ENCODE measurements at places on chromosomes 2 and 18.

DNA sequence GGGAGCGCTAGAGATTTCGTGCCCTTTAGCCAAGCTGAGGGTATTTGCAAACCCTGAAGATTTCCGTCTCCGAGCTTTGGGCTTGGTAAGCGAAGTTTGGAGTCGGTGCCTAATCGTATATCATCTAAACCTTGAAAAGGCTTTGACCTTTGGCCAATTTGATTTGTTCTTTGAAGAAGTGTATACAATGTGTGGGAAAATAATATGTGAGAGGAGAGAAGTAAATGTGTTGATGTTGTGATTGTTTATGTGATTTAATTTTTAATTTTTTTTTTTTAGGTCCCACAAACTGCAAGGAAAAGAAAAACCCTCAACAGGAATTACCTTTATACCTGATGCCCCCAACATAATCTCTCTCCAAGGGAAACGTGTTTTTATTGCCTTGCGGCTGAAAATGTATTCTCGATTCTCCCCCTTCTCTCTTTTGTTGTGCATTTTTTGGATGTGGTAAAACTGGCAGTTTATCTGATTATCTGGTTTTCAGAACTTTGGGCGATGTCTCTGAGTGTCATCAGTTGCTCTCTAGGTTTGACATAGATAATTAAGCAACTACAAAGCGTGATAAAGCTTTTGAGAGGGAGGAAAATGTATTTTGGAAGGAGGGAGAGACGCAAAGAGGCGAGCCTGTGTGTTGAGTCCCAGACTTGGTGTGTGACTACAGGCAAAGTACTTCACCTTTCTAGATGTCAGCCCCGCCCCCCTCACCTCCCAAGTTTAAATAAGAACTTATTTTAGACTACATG is 912 bp upstream of the FBXO11 start:
- no peak for DNase-seq

- no peak for DNase-seq
Measured at GRCh38 chr2:107392241-107392704, 434.4 kb upstream of the RGPD4 start.

- no peak for DNase-seq
Measured at GRCh38 chr2:196984903-196985302, 58.4 kb upstream of the PGAP1 start.

GRCh38 chr2:85915606-85916303 is 27.0 kb upstream of the ST3GAL5 start:
- DNase-seq = no peak

DNA sequence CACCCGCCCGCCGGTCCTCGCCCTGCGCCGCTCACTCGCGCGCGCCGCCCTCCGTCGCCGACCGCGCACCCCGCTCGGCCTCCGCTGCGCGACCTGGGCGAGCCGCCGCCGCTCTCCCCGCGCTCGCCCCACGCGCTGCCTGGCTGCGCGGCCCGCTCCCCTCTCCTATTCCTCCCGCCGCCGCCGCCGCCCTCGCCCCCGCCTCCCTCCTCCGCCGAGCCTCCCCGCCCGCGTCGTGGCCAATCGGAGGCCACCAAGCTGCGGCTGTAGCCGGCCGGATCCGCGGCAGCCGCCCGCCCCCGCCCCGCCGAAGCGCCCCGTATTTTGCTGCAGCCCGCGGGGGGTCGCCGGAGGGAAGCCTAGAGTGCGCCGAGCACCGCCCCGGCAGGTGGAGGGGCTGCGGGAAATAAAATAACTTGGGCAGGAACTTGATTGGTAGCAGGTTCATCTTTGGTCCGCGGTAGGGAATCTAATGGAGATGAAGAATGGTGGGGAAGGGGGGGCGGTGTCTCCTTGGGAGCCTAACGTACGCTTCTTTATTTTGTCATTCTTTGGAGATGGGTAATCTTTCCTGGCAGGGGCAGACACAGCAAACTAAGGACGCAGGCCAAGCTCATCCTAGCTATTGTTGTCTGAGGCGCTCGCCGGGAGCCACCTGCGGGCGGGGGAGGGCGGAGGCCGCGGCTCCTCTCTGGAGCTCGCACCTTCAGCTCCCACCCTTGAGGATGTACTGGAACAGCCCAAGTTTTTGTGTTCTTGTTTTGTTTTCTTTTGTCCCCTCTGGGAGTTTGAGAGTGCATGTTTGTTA is 1.1 kb upstream of the CDH2 start:
- DNase-seq = peak; percentile 68

DNA sequence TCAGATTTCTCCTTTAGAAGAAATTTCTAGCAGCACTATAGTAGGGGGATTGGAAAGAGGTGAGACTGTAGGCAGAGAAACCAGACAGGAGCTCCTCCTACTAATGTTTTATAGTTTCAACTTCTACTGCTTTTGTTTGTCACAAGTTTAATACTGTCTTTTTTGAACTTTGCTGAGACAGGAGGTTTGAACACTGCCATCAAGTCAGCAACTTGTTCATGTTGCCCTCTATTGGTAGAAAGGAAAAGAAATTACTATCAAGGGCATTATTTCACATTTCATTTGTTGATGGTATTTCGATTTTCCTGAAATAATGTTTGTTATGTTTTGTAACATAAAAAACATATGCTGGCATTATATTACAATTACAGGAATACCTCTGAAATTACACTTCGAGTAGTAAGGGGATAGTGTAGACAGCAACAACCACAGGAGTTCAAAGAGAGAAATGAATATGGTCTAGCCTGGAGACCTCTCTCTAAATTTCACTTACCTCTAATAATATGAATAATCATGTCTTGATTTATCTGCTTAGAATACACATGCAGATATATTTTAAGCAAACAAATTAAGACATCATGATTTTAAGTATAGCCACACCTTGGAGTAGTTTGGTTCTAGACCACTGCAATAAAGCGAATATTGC is 12.4 kb upstream of the CCDC88A start:
- peak; percentile 17 for DNase-seq

- no peak for DNase-seq
Measured at GRCh38 chr2:71612581-71613402, 159.4 kb downstream of the DYSF start.

DNA sequence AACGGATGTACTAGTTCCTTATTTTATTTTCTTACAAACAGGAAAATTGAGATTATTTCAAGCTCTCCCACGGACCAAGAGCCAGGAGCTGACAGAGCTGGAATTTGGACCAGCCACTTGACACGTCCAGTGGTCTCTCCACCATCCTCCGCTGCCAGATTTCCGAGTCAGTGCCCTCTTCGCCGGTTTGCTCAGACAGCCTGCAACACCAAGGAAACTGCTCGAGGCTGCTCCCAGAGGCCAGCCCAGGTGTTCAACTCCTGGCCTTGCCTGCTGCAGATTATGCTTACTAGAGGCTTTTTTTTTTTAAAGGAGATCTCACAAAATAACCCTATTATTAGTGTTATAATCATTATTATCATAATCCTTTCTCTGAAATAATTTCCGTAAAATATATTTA is 779.8 kb downstream of the RNF144A start:
- DNase-seq = no peak

DNA sequence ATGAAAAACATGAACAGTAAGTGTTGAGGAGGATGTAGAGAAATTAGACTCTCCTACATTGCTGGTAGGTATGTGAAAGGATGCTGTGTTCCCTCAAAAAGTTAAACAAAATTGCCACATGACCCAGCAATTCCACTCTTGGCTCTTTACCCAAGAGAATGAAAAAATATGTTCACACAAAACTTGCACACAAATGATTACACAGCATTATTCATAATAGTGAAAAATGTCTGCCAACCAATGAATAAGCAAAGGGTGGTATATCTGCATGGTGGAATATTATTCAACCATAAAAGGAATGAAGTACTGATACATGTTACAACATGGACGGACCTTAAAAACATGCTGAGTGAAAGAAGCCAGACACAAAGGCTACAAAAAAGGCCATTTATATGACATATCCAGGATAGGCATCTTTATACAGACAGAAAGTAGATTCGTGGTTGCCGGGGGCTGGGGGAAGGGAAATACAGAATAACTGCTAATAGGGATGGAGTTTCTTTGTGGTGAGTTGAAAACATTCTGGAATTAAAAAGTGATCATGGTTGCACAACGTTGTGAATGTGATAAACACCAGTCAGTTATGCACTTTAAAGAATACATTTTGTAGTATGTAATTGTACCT is 85.4 kb upstream of the MYO3B start:
- no peak for DNase-seq

GRCh38 chr2:27912512-27912911 is 22.0 kb downstream of the BABAM2 start:
- no peak for DNase-seq

DNA sequence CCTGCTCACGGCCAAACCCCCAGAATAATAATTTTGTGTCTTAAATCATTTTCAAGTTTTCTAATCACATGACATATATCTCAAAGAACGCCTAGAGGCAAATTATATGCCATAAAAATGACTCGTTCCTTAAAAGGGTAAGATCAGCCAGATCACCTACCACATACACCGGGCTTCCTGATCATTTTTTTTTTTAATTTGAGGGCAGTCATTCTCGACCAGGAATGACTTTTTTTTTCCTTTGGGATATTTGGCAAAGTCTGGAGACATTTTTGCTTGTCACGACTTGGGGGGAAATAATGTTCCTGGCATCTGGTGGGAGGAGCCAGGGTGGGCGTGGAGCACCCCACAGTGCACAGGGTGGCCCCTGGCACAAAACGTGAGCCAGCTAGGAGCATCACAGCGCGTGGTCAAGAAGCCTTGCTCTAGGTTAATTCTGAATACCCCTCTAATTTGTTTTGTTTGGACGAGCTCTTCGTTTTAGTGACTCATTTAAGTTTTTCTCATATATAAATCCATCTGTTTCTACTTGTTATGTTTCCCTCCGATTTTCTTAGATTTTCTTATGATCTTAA is 94.9 kb downstream of the TWIST2 start:
- no peak for DNase-seq

DNA sequence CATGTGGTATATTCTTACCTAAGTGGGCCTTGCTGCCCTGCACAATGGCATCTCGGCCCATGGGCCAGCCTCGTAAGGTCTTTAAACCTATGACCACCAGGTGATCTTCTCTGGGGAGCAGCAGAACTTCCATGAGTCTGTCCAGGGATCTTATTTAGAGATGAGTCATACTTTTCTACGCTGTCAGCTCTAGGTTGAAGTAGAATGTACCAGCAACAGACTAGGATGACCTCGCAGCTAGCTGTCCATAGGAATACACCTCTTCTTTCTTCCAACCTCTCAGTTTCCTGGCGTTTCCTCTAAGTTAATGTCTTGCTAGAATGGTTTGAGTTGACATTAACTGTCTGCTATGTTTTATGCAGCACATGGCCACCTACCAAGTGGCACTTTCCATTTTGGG is 15.6 kb upstream of the CXCR4 start:
- no peak for DNase-seq

GRCh38 chr2:85418132-85419008 is at the start of gene SH2D6:
Gene SH2D6 (plus strand): TSS chr2:85418714. CDS start chr2:85429466, 10,752 bp downstream.
- DNase-seq = peak; percentile 89

DNA sequence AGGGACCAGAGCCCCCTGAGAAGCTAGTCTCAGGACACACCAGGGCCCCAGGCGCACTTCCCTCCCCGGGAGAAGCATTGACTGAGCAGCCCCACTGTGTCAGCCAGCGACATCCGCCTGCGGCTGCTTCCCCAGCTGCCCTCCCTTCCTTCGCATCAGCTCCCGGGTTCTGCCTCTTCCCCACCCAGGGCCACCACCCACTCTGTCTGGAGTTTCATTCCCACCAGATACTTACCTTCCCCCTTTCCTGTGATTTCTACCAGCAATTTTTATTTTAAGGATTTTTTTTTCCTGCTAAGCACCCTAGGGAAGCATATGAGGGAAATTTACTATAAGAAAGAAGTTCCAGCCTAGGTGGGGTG is 99.2 kb downstream of the SMAD7 start:
- DNase-seq = no peak

DNA sequence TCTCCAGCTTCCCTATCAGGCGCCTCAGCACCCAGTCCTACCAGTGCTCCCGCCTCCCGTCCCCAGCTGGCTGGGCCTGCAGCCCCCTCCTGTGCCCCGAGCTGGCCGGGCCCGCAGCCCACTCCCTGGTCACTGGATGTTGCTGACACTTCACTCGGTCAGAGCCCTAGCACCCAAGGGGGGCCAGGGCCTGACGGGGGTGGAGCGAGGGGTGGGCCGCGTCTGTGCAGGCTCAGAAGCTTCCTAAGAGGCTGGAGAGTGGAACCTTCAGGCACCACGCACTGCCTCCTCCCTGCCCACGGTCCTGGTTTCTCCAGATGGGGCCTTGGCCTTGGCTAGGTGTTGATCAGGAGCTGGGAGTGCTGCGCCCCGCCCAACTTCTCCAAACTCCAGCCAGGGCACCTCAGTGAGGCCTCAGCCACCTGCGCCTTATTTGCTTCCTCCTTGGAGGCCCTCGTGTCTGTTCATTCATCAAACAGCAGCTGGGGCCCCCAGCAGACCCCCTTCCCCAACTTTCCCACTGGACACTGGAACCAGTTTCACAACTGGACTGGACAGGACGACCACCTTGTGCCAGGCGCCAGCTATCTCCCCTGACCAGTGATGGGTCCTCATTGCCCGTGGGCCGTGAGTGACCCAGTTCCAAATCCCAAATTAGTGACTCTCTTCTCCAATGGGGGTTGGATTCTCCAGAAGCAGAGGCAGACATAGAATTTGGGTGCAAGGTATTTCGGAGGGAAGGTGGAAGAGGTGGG is 16.7 kb downstream of the CAPN10 start:
- no peak for DNase-seq

- DNase-seq = no peak
Measured at GRCh38 chr2:6757215-6757614, 108.5 kb downstream of the CMPK2 start.

DNA sequence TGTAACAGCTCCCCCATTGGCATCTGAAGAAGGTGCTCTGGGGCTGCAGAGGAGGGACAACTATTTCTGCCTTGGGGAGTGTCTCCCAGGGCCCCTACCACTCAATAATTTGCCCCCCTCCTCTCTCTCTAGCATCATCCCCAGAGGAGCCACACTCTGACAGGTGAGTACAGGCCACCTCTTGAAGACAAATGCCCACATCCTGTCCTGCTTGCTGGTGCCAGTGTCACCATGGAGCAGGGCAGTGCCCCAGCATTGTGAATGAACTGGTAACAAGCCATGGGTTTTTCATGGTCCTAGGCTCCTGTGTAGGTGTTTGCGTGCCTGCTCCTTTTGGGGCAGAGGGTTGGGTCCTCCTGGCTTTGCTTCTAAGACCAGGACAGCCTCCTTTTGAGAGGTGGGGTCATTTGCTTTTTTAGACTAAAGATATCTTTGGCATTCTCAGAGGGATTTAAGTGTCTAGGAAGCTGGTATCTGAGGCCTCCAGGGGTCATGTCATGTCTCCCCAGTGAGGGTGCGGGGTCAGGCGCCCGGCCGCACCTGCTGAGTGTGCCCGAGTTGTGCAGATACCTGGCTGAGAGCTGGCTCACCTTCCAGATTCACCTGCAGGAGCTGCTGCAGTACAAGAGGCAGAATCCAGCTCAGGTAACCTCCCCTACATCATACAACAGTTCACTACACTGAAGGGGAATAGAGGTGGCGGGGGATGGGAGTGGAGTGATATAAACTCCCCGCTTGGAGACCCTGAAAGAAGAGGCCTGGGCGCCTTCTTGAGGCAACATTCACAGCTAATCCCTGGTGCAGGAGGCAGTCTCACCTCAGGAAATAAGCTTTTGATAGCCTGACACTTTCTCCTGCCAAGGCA is 1.8 kb downstream of the RETREG2 start:
- DNase-seq = no peak

GRCh38 chr18:68418881-68419280 is 296.0 kb downstream of the TMX3 start:
- no peak for DNase-seq

- DNase-seq = no peak
Measured at GRCh38 chr2:98658816-98659490, 50.6 kb downstream of the UNC50 start.
